Stimulated activated CD8-positive, alpha-beta memory T cell treated with anti-CD3 and anti-CD28 coated beads, Interleukin-2, amount 100 ng/mL, for 48 hours (primary cell): ENCODE measurements at places on chromosomes 7 and 10.

DNA sequence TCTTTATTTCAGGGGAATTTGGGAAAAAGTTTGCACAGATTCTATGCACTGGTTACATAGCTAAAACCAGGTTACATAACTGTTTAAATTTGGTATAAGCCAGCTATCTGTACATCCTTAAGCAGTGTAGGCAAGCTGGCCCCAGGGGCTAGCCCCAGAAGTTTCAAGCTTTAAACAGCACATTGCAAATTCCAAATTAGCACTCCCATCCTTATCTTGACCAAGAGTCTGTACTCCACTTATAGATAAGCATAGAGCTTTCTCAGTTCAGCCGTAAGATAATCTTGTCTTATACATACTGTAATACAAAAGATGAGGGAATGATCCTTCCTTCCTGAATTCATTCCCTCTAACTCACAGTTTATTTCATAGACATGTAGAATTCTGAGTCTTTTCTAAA, 109.3 kb downstream of the SPAG6 start:
- DNase-seq = no peak

GRCh38 chr7:142108728-142109505, 2.6 kb upstream of the MGAM2 start:
- DNase-seq = no peak

DNA sequence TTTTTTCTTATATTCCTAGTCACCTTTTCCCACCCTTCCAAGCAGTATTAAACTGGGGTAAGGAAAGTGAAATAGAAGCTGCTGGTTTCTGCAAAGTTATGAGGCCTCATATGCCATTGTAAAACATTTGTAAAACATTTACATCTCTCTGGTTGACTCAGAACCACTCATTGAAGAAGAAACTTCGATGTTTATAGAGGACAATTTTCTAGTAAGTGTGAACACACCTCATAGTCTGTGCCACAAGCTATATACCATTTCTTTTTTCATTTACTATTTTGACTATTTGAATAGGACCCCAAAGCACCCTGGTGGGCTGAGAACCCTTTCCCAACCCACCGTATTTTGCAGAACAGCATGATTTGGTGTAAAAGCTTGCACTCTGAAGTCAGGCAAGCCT, 12.9 kb upstream of the ITGB1 start:
- DNase-seq = no peak

DNA sequence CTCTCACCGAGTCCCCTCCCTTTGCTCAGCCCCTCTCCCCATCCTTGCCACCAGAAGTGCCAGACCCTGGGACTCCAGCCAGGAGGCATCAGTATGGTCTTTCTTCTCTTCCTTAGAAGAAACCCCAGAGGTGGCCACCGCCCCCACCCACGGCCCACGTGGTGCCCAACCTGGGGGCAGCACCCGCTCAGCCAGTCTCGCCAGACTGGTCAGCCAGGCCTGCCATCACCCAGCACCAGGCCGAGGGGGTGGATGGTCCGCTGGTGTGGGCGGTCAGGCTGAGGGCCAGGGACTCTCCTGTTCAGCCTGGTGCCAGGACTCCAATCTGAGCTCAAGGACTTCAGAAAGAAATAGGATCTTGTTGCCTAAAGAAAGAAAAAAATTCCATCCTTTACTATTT, 5.8 kb upstream of the CLDN4 start:
- no peak for DNase-seq

DNA sequence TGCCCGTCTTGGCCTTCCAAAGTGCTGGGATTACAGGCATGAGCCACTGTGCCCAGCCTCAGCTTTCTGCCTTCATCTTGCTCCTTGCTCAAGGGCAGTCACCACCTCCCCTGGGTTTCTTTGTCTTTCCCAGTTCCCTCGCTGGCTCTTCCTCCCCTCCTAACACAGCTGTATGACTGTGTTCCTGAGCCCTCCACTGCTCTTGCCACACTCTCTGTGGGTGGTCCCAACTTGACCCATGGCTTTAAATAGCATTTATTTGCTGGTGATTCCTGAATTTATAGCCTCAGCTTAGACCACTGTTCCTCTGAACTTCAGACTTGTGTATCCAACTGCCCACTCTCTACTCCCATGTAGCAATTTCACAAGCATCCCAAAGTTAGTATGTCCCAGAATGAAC, 181.3 kb downstream of the BAMBI start:
- DNase-seq = no peak

DNA sequence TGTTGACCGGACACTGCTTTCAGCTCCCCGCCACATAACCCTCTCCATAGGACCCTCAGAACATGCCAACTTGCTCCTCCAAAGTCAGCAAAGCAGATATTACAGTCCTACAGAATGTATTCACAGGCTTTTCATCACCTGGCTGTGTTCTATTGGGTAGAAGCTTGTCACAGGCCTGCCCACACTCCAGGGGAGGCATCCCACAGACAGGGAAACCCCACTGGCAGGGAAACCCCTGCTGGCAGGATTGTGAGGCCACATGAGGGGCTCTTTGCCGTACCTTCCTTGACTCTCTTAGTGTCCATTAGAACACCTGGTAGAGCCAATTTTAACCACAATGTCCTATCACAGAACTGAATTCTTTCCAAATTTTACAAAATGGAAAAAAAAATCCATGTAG, 344.2 kb upstream of the MGMT start:
- no peak for DNase-seq

GRCh38 chr10:120982507-120982906, 131.3 kb downstream of the WDR11 start:
- DNase-seq = no peak

DNA sequence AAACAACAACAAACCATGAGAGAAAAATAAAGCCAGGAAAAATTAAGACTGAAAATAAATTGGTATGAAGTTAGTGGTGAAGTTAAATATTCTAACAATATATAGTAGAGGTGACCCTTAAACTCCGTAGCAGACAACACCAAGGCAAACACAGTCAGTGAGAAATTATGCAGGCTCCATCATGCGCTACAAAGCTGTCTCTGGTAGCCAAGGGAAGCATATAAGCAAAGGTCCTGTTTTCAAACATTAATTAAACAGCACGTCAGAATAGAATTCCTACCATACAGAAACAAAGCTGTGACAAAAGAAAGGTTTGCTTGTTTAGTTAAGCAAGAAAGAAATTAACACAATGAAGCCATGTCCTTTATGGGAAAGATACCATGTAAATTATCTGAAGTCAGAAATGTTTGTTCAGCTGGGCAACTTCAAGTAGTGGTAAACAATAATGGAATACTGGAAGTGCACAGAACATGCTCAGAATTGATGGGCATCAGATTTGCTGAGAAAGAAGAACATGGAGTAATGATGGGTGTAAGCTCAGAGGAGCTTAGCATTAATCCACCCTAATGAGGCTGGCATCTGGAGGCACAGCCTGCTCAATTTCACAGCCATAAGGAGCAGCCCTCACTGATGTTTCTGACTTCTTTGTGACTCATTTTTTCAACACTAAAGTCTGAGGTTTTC, 75.7 kb downstream of the IGF2BP3 start:
- DNase-seq = no peak

DNA sequence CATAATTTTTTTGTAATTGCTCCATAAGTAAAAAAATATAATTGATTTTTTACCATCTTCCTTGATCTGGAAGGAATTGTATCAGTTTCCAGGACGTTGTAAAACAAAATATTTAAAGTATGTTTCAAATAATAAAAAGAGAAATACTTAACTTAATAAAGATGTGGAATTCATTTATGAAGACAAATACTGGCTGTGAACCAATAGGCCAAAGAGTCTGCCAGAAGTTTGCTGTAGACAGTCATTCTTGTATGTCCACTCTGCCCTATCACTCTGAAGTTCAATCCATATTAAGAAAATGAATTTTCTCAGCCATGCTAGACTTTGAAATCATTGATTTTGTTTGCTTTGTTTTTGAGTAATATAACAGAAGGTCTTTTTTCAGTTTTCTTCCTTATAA, 256.4 kb downstream of the TRIL start:
- no peak for DNase-seq

- DNase-seq = no peak
Measured at GRCh38 chr7:158861004-158861787, 4.8 kb downstream of the DYNC2I1 start.

- no peak for DNase-seq
Measured at GRCh38 chr7:67413670-67414069, 417.0 kb downstream of the TYW1 start.

- no peak for DNase-seq
Measured at GRCh38 chr7:141263508-141263907, 189.6 kb downstream of the TMEM178B start.

DNA sequence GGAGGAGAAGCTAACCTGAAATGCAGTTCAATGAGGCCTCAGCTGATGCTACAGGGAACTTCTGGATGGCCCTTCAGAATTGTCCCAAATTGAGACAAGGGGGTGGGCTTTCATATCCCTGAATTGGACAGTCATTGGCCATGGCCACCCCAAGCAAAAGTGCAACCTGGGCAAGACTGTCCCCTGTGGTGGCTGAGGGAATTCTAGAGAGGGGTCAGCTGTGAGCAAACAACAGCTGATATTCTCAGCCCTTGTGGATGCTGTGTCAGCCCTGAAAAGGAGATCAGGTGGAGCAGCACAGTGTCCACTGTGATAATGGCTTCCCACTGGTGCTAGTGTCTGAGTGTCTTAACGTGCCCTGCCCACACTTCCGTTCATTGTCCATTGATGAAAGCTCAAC, 76.6 kb downstream of the SLC16A9 start:
- no peak for DNase-seq

DNA sequence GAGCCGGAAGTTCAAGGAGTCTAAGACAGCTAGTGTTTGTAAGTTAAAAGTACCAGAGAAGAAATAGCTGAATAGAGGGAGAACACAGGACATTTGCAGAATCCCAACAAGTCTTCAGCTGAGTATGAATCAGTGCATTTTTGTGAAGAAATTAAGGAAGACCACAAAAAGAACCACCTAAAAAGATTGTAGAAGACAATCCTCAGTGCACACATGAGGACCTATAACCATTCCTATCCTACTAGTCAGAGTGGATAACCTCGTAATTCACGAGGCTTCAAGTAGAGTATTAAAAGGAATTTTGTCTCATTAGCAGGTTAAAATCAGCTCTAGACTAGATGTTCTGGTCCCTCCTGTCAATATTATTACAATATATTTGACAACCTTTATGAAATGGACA, 295.4 kb upstream of the KAT6B start:
- no peak for DNase-seq

- no peak for DNase-seq
Measured at GRCh38 chr7:87218796-87219544, 562 bp downstream of the TMEM243 start.

DNA sequence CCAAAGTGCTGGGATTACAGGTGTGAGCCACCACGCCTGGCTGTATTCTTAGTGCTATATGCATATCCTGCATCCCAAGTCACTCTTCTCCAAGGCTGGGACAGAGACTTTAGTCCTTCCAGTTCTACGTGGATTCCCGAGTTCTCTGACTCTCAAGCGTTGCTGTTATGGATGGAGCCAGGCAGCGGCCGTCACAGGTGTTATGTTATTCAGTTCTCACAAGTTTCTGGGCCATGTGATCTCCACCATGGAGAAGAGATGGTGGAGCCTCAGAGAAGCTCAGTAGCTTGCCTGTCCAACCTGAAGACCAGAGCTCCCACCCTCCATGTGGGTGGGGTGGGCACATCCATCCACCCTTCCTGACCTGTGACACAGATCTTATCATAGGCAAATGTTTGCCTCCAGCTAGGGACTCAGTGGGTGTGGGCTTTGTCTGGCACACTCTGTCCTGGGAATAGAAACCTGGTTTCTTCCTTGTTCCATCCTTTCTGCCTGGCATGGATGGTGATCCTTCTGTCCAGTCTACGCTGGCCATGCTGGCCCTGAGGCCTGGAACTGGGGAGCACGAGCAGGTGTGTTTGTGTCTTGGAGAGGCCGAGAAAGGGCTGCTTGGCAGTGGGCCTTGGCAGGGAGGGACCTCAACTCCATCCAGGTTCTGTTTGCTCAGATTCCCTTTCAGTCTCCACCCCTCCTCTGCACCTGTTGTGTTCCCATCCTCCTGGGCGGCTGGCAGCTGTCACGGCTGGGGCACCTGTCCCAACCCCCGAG, 55.3 kb downstream of the NEURL1 start:
- no peak for DNase-seq

GRCh38 chr7:56026538-56026937, 24.7 kb downstream of the PSPH start:
- DNase-seq = no peak

DNA sequence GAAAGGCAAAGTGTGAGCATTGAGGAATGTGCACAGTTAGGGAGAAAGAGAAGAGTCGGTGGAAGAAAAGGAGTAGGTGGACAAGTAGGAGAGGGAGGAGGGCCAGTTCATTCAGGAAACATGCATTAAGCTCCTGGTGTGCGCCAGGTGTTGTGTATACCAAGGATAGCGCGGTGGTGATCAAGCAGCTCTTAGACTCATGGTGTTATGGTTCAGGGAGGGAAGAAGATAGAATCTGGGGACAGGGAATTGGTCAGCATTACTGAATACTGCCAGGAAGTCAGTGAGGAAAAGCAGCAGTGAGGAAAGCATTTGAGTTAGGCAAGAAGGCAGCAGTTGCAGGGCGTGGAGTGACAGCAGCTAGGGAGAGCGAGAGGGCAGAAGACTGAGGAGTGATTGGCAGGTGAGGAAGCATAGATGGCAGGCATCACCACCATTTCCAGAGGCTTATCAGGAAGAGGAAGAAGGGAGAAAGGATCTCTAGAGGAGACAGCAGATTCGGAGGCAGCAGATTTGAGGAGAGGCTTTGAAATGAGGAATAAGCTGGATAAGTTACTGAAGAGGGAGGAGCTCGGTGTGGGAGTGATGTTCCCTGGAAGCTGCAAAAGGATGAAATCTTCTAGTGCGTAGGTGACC, 265.6 kb downstream of the GFRA1 start:
- no peak for DNase-seq

DNA sequence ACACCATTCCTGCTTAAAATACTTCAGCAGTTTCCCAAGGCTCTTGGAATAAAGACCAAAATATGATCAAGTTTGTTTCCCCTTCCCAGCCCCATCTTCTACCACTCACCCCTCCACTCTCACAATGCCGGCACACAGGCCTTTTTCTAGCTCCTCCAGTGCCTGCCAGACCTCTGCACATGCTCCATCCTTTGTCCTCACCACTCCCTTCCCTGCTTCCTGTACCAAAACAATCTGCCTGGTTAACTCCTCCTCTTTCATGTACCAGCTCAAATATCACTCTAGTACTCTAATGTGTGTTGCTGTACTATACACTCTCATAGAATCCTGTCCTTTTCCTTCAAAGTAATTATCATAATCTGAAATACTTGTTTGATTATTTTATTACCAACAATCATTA, 19.4 kb downstream of the SCRN1 start:
- no peak for DNase-seq

DNA sequence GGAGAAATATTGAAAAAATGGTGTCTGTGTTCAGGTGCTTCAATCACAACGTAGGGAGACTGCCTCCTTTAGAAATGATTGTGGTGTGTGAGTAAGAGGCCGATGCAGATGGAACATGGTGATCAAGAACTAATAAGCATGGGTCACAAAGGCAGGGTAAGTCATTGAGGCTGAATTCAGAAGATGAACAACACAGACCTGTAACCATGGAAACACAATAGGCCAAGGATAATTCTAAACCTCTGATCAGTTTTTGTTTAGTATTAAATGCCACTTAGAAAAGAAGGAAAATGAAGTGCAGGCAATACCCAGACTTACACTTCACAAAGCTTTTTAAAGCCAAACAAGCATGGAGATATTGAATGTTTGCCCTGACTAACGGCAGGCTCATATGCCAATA, 32.8 kb upstream of the TAS2R16 start:
- no peak for DNase-seq
